ENCODE measurements at places on chromosomes 7 and 10.
A peak's percentile ranks its signal among the peaks of the same experiment; 100 is the strongest.

- no peak for DNase-seq
These were observed 257.6 kb downstream of the OTUD1 start for GRCh38 chr10:23696476-23696875.

GRCh38 chr10:33134011-33134751 lies 176.2 kb upstream of the ITGB1 start:
- peak; percentile 74 for DNase-seq

DNA sequence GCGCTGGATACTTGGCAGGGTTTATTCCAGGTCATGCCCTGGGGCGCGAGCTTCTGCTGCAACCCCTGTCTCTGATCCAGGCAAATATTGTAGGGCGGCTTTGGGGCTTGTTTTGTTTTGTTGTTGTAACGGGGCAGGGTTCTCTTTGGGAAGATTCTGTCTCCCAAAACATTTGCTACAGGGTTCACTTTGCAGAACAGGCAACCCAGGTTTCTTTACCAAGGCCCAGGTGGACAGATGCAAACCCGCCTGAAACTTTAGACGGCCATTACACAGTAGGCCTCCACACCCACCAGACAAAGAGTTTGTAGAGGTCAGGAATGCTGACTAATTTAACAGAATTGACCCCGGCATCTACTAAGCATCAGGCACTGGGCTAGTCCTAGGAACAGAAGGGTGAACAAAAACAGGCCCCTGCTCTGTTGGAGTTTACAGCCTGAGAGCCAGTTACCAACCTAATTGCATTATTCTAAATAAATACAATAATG lies 567 bp upstream of the CDCA7L start:
- no peak for DNase-seq

GRCh38 chr10:88260329-88261051 lies 322.6 kb downstream of the RNLS start:
- DNase-seq: no peak

DNA sequence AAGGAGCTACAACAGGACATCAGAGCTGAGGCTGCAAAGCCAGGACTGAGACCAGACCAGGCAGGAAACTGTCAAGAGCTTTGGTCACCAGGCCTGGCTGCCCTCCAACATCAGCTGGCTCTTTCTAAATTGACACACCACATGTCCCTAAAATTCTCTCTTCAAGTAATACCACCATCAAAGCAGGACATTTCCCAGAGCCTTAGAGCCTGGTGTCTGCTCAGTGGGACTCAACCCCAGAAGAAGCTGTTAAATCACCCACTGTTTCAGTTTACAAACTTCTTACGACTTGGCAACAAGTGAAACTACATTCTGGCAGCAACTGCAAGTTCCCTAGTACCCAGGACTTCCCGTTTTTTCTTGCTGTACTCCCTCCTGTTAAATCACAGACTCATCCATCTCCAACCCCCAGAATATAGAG lies 3.8 kb upstream of the IL6 start:
- no peak for DNase-seq

- DNase-seq: no peak
These were observed 1.5 kb upstream of the GATA3 start for GRCh38 chr10:8052956-8053445.

DNA sequence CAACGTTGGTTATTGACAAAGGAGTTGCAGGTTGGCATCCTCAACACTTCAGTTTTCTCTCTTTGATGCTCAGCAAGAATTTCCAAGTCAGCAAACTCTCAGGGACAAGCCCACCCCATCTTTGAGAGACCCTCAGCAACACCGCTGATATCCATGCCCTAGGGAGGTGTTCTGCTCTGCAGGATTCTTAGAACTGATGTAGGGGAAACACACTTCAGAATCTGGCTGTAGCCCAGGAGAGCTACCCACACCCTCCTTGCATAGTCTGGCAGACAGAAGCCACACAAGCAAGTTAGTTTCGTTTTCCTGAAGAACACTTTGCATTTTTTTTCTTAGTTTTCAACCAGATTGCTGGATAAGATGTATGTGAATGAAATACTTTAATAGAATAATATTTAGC lies 822 bp downstream of the SAMD9L start:
- DNase-seq: peak; percentile 2

DNA sequence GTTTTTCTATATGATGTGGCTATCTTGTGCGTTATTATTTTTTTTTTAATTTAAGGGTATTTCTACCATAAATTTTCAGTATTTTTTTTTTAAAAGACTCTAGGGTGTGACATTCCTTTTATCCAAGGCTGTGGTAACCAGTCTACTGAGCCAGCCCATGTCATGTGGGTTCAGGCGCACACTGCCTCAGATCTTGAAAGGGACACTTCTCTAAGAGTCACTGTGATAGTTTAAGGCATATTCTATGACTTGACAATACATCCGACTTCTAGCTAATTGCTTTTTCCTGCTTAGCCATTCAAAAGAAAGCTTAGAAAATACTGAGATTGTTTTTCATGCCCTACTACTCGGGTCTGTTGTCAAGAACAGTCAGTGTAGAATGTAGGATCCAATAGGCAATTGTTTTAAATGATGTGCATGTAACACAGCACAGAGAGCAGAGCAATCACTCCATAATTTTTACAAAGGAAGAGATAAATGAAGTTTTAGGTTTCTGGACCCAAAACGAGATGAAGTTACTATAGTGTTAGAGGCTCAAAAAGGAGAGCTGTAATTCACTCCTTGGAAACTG lies 263.7 kb downstream of the SORCS3 start:
- DNase-seq: no peak

DNA sequence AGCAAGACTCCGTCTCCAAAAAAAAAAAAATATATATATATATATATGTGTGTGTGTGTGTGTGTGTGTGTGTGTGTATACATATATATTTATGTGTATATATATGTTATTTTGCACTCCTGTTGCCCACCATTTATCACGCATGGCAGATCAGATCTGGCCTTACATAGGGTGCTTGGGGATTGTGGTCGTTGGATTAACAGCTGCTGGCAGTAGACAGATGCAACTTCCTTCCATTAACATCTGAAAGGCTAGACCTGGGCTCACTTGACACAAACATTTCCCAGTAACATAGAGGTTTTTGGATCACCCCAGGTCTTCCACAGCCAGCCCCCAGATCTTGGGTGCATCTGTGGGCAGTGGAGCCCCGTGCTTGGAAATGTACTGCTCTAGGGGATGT lies 40.8 kb upstream of the DLD start:
- no peak for DNase-seq

- no peak for DNase-seq
These were observed 10.2 kb downstream of the ALKBH4 start for GRCh38 chr7:102454468-102454867.

DNA sequence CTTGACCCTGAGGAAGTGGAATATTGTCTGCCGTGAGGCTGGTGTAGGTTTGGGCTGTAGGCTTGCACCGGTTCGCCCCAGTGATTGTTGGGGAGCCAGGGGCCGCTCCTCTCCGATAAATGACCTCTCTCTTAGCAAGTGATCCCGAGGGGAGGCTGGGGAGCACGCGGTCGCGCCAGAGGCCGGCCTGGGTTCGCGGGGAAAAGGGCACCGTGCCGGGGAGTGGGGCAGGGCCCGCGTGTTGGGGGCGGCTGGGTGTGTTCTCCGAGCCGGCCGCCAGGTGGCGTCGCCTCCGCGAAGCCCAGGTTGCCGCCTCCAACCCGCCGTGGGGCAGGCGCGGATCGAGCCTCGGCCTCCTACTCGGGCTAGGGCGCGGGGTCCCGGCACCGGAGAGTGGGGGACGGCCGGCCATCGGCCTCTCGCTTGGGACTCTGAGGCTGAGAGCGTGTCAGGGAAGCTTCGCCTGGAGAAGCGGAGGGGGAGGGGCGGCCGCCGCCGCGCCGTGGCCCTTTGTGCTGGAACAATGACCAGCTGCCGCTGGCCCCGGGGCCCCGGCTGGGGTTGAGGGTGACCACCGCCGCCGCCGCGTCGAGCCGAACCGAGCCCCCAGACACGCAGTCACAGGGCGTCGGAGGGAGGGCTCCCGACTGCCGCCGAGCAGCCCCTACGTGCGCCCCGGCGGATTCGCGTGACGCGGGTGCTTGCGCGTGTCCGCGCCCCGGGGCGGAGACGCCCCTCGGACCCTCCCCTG lies 442 bp upstream of the LZTS2 start:
- DNase-seq: peak; percentile 68

GRCh38 chr10:71220689-71221540 lies 8.5 kb downstream of the UNC5B start:
- no peak for DNase-seq

GRCh38 chr7:80740778-80741545 lies 102.5 kb downstream of the CD36 start:
- DNase-seq: no peak

GRCh38 chr7:145347271-145347670 lies 511.4 kb upstream of the TPK1 start:
- no peak for DNase-seq

GRCh38 chr10:12042409-12042796 lies 206 bp downstream of the UPF2 start:
- peak; percentile 15 for DNase-seq

DNA sequence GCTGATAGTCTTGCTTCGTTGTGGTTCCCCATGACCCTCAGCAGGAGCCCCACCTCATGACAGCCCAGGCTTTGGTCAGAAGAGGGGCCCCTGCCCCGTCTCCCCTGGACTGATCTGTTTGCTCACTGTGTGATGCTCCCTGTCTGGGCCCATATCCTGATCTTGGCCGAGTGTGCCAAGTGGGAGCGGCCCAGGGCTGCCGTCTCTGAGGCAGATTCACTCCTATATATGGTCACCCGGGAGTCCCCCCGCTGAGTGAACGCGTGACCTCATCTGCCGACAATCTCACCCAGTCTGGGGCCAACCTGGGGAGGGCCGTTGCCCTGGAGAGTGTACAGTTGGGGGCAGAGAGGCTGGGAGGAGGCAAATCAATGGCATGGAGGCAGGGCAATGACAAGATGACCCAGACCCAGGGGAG lies 34.5 kb downstream of the PPIF start:
- DNase-seq: no peak

All from stimulated activated CD4-positive, alpha-beta T cell treated with anti-CD3 and anti-CD28 coated beads, Interleukin-1b, Interleukin-23, amount 100 ng/mL, for 24 hours (primary cell).